ENCODE measurements at places on chromosomes 2 and 18.
A peak's percentile ranks its signal among the peaks of the same experiment; 100 is the strongest.

GRCh38 chr2:109379507-109379906 is 234.3 kb downstream of the SEPTIN10 start:
- no peak for DNase-seq

- no peak for DNase-seq
These were observed 270.6 kb upstream of the TANK start for GRCh38 chr2:160889439-160890170.

GRCh38 chr2:176378323-176378722 is 109.1 kb downstream of the MTX2 start:
- no peak for DNase-seq

GRCh38 chr18:42039396-42039795 is 84.4 kb downstream of the PIK3C3 start:
- DNase-seq: no peak

DNA sequence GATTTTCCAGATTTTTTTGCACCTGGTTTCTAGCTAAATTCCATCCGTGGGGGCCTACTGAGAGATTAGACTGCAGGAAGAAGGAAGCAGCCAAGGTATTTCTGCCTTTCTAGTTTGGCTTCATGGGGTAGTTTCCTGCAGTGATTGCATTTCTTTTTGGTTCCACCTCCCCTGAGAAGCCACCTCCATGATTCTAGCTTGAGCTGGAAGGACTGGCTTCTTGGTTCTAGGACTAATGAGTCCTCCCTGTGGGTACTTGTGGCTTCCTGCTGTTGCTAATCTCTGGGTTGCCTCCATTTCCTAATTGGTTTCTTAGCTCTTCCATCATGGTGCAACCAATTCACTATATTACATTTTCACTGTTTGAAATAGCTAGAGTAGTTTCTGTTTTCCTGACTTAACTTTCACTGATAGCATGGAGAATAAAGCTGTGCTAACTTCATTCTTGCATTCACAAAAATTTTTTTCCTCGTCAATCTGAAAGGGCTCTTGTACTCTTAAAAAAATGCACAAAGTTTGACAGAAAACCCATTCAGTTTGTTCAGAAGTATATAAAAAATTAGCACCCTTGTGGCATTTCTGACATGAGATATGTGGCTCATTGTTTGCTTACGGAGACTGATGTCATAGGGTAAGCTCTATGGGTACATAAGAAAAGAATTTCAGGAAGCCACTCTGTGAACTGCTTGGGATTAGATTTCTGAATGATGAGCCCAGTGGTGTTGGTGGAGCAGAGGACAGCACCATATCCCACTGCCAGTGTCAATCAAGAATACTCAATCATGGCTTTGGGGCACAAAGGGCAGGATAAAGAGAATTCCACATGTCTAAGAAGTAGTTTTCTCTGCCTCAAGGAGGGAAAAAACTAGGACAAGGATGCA is 242.8 kb upstream of the RBMS1 start:
- DNase-seq: peak; percentile 11

GRCh38 chr18:24272229-24272525 is 125.4 kb downstream of the OSBPL1A start:
- DNase-seq: no peak

DNA sequence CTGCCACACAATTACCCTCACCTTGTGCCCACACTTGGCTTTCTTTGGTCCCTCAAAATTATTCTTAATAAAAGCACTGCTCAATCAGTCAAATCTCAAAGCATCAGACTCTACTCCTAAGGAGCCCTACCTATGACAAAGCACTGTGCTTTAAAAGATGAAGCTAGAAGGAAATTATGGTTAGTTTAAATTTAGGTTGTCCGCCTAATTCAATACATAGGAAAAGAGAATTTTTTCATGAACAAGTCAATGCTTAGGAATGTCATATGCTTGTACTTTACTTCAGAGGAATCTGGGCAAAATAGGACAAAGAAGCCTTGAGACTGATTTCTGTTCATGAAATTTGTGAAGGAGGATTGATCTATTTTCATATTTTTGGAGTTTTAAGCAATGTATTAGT is 726.4 kb upstream of the CDH2 start:
- DNase-seq: no peak

DNA sequence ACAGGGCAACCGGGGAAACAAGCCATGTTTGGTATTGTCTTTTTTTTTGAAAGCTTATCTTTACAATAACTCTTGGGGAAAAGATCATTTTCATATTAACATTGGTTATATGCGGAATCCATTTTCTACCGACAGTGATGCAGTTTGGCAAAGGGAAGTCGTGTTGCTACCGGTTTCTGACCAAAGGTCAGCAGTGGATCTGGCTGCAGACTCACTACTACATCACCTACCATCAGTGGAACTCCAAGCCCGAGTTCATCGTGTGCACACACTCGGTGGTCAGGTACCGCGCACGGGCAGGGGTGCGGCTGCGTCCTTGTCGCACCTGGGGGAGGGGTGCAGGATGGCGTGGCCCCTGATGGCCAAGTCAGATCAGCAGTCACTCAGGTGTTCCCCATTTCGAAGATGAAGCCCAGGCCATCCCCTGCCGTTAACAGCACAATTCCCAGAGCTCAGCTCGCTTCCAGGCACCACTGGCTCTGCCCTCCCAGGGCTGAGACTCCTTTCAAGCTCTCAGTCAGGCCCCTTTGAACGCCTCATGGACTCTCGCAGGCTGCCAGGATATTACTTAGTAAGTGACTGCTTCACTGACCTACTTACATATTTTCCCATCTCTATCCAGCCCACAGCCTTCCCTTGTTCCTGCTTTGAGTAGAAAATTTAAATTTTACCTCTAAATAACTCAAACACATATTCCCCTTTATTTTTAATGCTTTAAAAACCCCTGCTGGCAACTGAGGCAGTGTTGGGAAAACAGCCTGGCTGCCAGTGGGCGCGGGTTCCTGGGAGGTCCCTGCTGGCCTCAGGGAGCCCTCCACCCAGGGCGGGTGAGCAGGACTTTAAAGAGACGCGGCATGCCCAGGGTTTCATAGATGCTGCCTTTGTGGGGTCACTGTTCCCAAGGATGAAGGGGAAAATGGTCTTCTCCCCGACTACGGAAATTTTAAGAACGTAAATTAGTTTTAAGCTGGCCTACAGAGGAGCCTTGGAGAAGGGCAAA is 33.6 kb upstream of the RPL31 start:
- no peak for DNase-seq

DNA sequence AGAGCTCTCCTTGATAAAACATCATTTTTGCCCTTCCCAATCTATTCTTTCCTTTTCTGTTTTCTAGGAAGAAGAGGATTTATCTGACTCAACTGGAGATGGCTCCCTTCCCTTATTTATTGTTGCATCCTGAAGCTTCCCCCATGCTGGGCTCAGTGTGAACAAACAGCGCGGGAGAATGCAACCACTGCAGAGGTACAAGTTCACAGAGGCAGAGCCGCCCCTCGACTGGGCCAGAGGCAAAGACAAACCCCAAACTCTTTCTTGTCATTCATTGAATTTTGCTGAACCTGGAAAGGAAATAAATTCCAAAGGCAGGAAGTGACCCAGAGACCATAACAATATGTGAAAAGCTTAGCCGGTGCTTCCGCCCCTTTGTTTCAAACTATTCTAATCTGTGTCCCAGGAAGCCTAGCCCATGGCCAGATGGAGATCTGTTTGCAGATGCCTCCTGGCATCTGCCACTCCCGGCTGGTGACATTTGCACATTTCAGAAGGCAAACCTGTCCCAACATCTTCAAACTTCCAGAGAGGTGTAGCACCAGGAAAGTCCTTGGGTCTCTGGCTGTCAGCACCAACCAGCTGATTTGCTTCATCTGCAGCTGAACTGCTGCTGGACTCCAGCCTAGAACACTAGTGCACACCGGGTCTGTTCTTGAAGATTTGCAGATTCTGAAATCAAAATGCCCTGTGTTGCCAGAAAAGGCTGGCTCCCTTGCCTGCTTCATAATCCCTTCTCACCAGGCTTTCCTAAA is 79.4 kb upstream of the MAP4K3 start:
- no peak for DNase-seq

DNA sequence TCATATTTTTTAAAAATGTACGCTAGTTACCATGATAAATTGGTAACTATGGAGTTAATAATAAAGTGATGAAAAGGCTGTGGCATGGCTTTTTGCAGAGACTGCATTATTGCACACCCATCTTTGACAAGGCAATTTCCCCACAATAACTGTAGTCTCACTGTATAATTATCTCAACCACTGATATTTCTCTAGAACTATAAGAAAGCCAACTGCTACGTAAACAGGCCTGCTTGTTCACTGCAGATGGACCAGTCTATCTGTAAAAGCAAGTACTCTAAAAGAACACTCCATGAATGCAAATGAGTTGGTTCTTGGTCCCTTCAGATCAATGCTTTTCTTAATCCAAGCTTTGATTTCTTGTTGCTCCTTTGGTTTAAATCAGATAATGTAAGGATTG is 218.7 kb downstream of the RBM43 start:
- no peak for DNase-seq

- no peak for DNase-seq
These were observed 25.7 kb downstream of the MEX3C start for GRCh38 chr18:51171625-51172259.

DNA sequence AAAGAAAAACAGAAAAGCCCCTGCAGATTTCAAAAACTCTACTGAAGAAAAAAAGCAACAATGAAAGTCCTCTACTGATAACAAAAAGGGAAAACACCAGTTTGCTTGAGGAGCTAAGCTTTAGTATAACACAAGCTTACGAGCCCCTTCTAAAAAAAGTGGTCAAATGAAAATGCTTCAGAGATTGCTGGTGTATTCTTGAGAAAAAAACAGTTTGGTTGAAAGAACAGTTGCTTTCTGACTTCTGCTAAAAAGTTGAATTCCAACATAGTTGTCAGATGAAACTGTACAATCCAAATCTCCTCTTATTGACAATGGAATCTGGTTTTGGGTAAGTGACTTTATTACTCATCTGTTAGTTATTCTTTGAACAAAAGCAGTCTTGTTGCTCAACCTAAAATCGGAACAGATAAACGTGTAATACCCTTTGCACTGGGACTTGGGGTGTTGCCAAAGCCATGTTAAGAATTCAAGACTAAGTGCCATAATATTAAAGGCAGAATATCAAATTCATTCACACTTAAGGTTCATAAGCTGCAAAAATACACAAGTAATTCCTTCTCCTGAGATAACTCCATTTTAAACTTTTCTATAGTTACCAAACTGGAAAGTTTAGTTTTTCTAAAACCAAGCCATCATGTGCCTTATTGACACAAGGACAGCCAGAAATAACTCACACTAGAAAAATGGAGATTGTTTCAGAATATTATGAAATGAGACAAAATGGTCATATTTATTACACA is 45.3 kb upstream of the SPAG16 start:
- DNase-seq: peak; percentile 81

DNA sequence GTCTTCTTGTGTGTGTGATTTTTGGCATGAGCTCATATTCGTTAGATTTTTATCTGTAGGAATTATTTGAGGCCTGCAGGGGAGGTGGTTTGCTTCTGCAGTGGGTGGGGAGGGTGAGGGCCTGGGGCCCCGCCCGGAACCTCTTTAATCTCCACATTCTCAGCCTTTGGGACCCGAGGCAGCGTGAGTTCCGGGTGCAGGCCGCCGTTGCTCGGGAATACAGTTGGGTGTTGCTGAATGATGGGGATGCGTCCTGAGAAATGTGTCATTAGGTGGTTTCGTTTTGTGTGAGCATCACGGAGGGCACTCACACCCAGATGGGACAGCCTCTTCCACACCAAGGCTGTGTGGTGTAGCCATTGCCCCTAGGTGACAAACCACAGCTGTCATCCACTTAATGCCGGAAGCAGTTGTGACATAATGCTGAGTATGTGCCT is 13.7 kb upstream of the GAL3ST2 start:
- DNase-seq: peak; percentile 71

- DNase-seq: no peak
These were observed at the start of gene OR6B2 for GRCh38 chr2:240030379-240031094. OR6B2 (minus strand) TSS chr2:240030429; CDS start chr2:240030429, 0 bp downstream.

DNA sequence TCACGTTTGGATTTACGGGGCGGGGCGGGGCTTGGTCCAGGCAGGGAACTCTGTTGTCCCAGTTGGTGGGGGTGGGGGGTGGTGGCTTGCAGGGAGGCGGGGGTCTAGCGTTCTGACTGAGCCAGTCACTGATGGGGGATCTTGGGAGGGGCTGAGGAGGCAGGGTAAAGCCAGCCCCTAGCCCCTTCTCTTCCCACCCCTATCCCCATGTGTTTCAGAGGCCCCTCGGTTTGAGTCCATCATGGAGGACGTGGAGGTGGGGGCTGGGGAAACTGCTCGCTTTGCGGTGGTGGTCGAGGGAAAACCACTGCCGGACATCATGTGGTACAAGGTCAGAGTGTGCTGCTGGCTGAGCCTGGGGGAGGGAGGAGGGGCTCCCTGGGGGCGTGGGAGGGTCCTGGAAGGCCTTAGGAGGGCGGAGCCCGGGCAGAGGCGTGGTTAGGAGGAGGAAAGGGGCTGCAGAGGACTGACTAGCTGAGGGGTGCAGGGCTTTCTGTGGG is 22.0 kb upstream of the GMPPA start:
- DNase-seq: no peak

GRCh38 chr18:73839441-73839840 is 308.2 kb downstream of the FBXO15 start:
- no peak for DNase-seq
